GM13977 (cell line): ENCODE measurements at places on chromosomes 2 and 18.
A peak's percentile ranks its signal among the peaks of the same experiment; 100 is the strongest.

- DNase-seq: no peak
Measured at GRCh38 chr2:240458044-240458899, 22.8 kb downstream of the GPC1 start.

GRCh38 chr2:163778045-163778781 lies 42.4 kb upstream of the FIGN start:
- DNase-seq: no peak

GRCh38 chr2:72579591-72580180 lies 246.1 kb downstream of the EXOC6B start:
- DNase-seq: peak; percentile 12

DNA sequence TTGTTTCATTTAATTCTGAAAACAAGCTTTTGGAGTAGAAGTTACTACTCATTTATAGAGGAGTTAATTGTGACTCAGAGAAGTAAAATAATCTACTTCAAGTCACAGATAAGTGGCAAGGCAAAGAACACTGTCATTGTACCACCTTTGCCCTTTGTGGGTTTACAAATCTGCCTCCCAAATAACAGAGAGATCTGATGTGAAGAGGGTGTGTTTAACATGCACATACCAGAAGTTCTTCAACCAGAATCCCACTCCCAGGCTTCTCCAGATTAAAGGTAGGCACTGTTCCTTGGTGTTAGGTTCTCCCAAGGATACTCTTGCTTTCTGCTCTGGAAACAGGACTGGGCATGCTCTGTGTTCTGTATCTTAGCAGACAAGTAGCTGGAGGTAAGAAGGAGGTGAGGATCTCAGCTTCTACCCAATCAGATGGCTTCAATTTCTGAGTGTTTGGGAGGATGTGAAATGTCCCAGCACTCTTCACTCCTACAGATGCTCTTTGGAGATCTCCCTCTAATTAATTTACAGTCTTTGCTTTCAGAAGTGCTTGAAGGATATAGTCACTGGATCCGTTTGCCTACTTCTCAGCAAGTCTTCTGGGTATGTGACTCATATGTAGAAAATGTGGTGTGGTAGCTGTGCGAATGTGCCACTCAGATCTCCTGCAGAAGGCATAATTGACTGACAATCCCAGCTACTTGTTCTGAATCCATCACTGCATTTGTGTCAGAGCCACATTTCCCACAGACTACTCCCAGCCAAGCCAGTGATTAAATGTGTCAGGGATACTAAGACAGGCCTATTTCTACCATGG lies 111.1 kb downstream of the KLHL14 start:
- no peak for DNase-seq

DNA sequence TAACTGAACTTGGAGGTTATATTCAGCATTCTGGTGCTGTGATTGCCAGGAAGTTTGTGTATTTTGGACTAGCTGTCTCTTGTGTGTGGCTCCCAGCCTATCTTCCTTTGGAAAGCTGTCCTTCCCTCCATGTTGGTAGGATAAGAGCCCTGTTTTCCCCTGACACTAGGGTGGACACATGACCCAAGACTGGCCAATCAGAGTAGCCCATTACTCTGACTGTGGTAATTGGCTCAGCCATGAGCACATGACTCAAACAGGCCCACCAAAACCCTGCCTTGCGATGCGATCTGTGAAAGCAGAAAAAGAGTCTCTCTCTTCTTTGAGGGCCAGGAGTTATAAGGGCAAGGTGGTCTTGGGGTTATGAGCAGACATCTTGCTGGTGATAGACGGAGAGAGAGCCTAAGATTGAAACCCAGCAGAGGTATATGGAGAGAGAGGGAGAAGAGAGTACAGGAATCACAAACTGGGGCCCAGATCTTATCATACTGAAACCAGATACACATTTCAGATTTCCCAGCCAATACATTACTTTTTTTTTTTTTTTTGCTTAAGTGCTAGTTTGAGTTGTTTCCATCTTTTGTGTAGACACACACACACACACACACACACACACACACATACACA lies 45.3 kb upstream of the SERPINE2 start:
- DNase-seq: no peak

DNA sequence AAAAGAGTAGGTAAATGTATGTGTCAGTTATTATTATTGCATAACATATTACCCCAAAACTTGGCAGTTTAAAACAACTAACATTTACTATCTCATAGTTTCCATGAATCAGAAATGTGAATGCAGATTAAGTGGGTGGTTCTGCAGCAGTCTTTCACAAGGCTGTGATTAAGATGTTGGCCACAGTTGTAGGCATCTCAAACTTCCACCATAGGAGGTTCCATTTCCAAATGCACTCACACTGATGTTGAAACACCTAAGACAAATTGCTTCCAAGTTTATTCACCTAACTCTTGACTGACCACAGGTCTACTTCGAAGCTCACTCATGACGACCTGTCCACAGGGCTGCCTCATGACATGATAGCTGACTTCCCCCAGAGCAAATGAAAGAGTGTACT lies 360.8 kb downstream of the GRB14 start:
- DNase-seq: no peak
